ENCODE measurements at places on chromosomes 1 and 21.

DNA sequence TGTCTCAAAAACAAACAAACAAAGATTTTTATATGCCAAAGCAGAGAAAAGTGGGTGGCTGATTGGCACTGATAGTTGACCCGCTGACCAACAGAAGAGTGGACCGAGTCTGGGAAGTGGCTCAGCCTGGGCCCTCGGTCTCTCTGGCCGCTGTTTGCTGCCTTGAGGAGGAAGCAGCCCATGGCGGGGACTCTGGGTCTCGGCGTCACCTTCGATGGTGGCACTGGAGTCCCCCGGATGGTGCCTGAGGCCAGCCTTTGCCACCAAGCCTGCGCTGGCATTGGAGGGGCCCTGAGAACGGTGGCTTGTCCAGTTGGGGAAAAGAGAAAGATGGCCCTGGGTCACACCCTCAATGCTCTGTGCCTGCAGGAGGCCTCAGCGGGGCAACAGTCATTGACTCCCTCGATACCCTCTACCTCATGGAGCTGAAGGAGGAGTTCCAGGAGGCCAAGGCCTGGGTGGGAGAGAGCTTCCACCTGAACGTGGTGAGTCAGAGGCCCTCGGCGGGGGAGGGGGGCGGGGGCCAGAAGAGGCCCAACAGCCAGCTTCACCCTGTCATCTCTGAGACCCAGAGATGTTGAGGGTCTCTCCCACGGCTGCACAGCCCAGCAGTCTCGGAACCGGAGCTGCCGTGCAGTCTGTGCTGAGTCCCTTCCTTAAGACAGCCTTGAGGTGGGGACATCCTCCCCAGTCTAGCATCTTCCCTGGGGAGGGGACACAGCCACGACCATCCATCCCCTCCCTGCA is 53.5 kb upstream of the SELENON start:
- DNase-seq = no peak

DNA sequence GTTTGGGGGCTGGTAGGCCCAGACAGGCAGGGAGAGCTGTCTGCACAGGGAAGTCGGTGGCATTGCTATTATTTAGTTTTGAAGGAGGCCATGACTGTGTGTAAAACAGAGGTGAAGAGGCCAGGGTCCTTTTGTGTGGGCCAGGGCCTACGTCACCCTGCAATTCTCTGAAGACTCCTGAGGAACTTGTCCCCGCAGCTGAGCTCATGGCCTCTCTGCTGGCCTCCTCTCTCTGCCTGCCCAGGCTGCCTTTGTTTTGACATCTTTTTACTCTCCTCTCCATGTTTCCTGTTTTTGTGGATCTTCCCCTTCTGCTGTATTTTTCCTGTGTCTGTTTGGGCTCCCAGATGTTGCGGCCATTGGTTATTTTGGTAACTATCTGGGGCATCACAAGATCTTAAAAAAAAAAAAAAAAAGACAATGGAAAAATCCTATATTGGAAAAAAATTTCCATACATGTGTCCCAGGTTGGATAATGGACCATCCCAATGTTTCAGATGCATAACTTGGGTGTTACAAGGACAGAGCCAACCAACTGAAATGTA is 280.7 kb downstream of the RPS6KC1 start:
- no peak for DNase-seq

GRCh38 chr1:116820369-116820768 is 66.1 kb downstream of the CD2 start:
- no peak for DNase-seq

- peak; percentile 78 for DNase-seq
Observed at GRCh38 chr1:42931911-42932422, 26.7 kb downstream of the SLC2A1 start.

DNA sequence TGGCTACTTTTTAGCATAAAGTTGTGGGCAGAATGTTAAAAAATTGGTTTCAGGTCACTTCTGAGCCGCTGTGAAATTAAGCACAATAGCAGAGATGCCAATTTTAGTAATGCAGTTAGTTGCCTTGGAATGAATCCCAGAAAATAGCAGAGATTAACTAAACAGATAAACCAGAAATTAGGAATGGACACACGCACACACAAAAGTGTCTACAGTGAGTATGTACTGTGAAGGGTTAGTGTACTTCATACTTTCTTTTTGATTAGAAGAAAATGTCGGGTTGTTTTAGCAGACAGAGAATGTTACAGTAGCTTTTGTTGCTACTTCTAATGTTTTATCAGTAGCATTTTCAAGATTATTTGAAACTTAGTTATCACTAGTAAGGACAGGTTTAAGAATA is 106.7 kb downstream of the LEPR start:
- no peak for DNase-seq

GRCh38 chr1:178518894-178519293 is 6.0 kb downstream of the TEX35 start:
- DNase-seq = no peak

DNA sequence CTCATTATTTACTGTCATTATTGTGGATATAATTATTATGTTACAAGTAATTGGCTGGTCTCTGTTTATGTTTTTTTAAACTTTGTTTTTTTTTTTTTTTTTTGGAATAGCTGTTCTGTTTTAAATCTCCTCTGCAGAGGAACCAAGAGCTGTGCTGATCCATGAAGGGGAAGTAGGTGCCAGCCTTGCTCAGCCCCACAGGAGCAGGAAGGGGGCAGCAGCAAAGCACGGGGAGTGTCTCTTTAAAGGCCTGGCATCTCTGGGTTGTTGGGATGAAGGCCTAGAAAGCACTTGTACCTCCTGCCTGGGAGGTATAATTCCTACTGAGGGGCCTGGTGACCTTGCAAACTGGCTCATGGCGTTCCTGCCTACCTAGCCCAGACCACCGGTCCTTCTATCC is 2.5 kb upstream of the GRHL3 start:
- no peak for DNase-seq

DNA sequence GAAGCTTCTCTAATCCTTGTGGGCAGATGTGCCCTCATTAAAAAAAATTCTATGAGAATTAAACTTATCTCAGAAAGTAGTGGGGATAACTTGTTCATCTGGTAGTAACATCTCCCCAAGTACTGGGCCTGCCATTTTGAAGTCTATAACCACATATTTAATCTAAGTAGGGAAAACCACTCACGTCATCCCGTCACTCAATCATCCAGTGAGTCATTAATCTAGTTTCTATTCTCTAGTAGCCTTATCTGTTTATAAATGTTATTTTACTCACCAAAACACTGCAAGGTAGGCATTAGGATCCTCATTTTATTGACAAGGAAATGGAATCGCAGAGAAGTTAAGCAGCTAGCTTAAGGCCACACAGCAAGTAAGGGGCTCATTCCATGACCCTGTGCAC is 221.9 kb downstream of the ATG4C start:
- no peak for DNase-seq

DNA sequence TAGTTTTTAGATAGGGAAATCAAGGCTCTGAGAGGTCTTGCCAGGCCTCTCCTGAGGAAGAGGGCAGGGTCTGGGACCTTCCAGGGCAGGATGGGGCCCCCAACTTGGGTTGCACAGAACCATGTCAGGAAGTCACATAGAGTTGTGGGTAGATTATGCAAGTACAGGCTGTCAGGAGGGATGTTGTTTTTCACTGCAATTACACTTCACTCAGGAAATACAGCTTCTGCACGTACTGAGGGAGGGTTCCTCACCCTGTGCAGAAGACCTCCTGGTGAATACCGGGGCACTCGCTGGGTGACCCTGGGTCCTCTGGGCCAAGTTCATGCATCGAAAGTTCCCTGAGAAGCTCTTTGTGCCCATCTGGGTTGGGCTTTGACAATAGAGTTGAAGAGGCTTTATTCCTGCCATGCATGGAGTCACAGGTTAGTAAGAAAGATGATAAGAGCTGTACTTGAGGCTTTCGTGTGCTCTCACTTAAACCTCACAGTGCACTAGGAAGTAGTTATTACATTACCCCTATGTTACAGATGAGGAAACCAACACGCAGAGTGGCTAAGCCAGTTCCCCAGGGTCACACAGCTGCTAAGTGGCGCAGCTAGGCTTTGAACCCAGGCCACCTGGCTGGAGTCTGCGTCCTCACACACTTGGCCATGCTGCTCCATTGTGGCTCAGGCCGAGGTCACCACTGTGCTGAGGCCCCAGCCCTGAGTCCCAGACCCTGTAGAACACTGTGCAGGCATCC is 16.2 kb upstream of the TNFRSF1B start:
- no peak for DNase-seq

DNA sequence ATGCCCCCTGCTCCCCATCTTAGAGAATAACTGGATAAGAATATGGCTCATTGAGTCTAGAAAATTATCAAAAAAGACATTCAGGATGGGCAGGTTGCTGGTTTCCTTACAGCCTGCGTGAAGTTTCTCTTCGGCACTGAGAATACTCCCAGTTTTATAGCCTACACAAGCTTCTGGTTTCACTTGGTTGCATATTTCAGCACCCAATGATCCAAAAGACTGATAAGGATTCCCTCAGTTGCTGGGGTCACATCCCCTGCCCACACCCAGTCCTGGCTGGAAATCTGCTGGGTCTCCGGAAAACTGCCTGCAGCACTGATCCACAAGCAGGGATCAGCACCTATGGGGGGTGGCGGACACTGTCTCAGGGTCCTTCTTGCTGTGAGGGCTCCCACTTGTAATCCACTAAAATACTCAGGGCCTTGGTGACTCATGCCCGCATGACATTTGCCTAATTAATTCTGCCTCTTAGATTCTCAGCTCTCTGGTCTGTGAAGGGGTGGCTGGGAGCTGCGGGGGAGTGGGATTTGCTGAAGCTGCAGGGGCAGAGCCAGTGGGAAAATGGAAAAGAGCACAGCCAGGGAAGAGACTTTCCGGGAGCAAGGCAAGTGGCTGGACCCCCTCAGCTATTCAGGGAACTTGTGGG is 142.5 kb downstream of the ZNF648 start:
- DNase-seq = no peak

GRCh38 chr1:201786824-201787223 is 42.1 kb upstream of the IPO9 start:
- no peak for DNase-seq

DNA sequence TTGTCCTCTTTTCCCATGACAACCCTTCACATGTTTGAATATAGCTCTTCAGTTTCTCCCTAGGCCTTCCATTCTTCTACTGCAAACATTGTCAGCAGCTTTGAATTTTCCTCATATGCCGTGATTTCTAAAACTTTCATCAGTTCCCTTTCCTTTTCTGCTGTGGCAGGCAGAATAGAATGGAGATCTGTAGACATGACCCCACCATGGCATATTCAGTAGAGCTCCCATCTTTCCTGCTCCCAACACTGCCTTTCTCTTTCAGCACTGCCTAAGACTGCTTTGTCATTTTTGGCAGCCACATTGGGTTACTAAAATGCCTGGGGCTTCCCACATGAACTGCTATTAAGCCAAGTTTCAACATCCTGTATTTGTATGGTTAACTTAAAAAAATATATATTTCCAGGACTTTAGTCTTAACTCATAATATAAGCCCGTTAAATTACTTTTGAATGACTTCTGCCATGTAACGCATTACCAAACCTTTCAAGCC is 60.9 kb downstream of the TBX19 start:
- DNase-seq = no peak

DNA sequence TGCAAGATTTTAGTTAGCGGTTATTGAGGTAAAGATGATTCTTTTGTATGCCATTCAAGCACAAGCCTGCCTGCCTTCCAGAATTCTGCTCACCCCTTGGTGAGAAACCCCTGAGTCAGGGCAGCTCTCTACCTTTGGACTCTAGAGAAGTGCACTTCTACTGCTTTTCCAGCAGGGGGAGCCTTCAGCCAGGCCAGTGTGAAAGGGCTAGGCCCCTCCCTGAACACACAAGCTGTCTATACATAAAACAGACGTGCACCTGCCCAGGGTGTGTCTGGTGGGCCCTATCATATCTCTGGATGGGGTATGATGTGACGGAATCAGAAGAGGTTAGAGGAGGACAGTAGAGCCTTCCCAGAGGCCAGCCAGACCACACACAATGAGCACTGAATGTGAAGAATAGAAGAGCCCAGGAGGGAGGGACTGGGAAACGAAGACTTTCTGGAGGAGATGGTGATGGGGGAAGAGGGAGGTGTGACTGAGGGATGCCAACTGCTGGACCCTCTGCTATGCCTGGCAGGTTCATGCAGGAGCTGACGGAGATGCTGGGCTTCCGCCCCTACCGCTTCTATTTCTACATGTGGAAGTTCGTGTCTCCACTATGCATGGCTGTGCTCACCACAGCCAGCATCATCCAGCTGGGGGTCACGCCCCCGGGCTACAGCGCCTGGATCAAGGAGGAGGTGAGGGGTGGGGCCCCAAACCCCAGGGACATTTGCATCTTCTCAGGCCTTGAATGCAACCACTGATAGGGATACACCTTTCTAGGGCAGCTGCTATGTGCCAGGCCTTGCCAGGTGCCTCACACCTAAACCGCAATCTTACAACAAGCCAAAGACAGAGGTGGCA is 13.0 kb upstream of the KCNC4 start:
- DNase-seq = peak; percentile 43

- DNase-seq = no peak
Observed at GRCh38 chr1:13956393-13956792, 256.4 kb downstream of the PRDM2 start.

- no peak for DNase-seq
Observed at GRCh38 chr1:93566227-93566626, 115.4 kb downstream of the BCAR3 start.

DNA sequence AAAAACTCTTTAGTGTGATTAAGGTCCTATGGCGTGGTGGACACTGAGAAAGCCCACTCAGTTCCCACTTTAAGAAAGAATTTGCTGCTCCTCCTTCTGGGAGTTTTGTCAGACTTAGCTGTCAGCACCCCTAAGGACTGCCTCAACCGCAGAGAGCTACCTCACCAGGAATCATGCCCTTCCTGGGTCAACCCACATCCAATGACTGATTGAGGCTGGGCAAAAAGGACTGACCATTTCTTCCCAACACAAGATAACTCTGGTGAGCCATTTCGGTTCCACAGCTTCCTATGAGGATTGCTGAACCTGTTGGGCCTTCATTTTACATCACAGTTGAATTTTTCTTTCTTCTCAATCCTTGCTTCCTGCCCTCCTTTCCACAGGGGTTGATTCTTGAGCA is 197.9 kb downstream of the NCAM2 start:
- DNase-seq = no peak

- DNase-seq = peak; percentile 16
Observed at GRCh38 chr1:228410015-228410414, 3.4 kb upstream of the TRIM11 start.

DNA sequence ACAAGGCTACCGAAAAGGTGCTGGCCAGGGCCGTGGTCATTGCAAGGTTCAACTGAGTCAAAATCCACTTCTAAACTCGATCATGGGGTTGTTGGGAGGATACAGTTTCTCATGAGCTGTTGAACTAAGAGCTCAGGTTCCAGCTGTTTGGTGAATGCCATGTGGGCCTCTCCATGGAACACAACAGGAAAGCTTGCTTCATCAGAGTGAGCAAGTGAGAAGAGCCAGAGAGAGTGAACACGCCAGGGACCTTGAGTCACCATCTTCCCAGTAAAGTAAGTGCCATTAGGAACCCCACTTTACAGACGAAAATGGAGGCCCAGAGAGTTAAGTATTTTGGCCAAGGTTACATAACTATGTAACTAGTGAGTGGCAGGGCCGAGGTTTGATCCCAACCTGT is 475.1 kb upstream of the VAMP3 start:
- no peak for DNase-seq

DNA sequence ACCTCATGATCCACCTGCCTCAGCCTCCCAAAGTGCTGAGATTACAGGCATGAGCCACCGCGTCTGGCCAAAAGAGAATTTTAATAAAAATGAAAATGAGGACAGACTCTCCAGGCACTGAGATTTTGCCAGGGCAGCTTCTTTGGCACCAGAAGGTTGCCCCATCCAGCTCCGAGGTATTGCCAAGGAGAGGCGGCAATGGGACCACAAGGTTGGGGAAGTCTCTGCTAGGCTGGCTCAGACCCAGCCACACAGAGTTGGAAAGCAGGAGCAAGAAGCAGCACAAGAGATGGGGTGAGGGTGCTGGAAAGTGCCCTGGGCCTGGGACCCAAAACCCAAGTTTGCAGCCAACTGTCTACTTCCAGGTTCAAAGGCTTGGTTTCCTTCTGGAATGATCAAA is 200.9 kb downstream of the HHIPL2 start:
- DNase-seq = no peak

Measured in activated CD4-positive, CD25-positive, alpha-beta regulatory T cell treated with anti-CD3 and anti-CD28 coated beads, Interleukin-2, amount 50 U/mL, for 72 hours (primary cell).